ENCODE measurements at places on chromosomes 6 and 20.

DNA sequence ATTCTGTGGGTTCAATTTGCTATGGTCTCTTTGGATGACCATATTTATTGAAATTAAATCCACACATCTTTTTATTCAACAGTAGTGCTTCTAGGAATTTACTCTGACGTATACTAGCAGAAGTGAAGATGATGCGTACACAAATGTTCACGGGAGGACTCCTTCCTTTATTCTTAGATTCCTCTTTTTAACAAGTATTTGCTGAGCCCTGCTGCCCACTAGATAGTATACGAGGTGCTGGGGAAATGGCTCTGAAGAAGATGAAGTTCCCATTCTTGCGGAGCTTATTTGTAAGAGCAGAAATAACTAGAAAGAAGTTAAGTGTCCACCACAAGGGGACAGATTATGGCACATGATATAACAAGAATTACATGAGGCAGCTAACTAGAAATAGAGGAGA lies 145.2 kb downstream of the DOK5 start:
- peaks cover 17% of the 10 kb centered on the region for H3K4me1 ChIP-seq
- H3K36me3 ChIP-seq = no peaks in the 10 kb centered on the region
- H3K27me3 ChIP-seq = no peaks in the 10 kb centered on the region
- no peak overlapping the region for H3K27ac ChIP-seq

DNA sequence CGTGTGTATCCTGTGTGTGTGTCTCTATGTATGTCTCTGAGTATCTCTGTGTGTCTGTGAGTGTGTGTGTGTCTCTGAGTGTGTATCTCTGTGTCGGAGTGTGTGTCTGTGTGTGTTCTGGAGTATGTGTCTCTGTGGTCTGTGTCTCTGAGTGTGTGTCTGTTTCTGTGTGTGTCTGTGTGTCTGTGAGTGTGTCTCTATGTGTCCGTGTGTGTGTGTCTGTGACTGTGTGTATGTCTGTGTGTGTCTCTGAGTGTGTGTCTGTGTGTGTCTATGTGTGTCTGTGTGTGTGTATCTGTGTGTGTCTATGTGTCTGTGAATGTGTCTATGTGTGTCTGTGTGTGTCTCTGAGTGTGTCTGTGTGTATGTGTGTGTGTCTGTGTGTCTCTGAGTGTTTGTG lies 73.4 kb downstream of the SRC start:
- no peaks in the 10 kb centered on the region for H3K4me1 ChIP-seq
- no peak for ATAC-seq
- H3K27ac ChIP-seq = no peak overlapping the region
- no peaks in the 10 kb centered on the region for H3K36me3 ChIP-seq
- H3K4me3 ChIP-seq = no peak overlapping the region

- H3K4me1 ChIP-seq = no peaks in the 10 kb centered on the region
- peak overlapping the region; percentile 51 for H3K27ac ChIP-seq
- ATAC-seq = no peak
These were observed 36.2 kb downstream of the ARHGAP18 start for GRCh38 chr6:129673748-129674147.

- H3K27me3 ChIP-seq = peaks cover 8% of the 10 kb centered on the region
- ATAC-seq = no peak
- H3K4me3 ChIP-seq = no peak overlapping the region
These were observed 23.0 kb upstream of the CD24 start for GRCh38 chr6:106997392-106998158.

DNA sequence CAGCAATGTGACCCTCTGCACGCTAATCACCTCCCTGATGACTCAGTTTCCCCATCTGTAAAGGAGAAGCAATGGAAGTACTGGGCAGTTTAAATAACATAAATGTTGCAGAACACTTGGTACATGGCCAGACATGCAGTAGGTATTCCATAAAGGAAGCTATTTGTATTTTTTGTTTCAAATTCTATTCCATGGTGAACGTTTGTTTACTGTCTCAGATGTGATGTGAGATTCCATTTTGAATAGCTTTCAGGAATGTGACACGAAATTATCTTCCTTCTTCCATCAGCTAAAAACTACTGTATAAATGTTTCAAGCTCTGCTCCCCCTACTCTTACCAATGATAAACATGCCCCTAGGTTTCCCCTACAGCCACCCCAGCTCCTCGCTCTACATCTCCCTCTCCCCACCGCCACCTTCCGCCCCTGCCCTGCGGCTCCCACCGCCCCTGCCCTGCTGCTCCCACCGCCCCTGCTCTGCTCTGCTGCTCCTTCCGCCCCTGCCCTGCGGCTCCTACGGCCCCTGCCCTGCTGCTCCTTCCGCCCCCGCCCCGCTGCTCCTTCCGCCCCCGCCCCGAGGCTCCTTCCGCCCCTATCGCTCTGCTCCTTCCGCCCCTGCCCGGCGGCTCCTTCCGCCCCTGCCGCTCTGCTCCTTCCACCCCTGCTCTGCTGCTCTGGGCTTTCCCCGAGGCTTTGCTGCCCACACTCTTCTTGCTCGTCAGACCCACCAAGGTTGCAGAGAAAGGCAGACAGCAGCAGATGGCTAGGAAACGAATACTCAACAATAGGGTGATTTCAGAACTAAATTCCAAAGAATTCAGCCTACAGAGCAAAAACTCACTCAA lies 78.9 kb downstream of the THBS2 start:
- no peak overlapping the region for H3K4me3 ChIP-seq
- no peak overlapping the region for H3K27ac ChIP-seq
- no peaks in the 10 kb centered on the region for H3K4me1 ChIP-seq
